ENCODE measurements at places on chromosomes 13 and 19.

- DNase-seq: no peak
These were observed 173.8 kb upstream of the SOX1 start for GRCh38 chr13:111893071-111893606.

- DNase-seq: no peak
These were observed 66.3 kb downstream of the IRS2 start for GRCh38 chr13:109719962-109720646.

- no peak for DNase-seq
These were observed 92.6 kb downstream of the OLFM4 start for GRCh38 chr13:53121131-53121773.

GRCh38 chr13:84655677-84656076 is 773.4 kb upstream of the SLITRK1 start:
- no peak for DNase-seq

DNA sequence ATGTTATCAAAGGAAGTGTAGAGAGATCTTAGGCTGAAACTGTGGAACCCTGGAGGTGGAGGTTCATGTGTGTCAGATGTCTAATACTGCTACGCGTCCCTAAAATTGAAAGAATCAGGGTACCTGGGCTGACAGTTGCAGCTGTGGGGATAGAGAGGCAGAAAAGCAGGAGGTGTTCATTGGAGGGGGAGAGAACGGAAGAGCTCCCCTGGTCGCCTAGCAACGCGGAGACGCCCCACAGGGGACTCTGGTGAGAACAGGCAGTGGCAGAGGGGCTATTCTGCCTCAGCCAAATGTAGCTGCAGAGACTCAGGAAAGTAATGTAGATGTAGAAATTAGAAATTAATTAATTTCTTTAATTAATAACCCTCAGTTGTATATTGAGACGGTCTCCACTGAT is 10.1 kb upstream of the ZNF835 start:
- no peak for DNase-seq

- DNase-seq: no peak
These were observed 133.8 kb downstream of the PDS5B start for GRCh38 chr13:32720026-32720425.

DNA sequence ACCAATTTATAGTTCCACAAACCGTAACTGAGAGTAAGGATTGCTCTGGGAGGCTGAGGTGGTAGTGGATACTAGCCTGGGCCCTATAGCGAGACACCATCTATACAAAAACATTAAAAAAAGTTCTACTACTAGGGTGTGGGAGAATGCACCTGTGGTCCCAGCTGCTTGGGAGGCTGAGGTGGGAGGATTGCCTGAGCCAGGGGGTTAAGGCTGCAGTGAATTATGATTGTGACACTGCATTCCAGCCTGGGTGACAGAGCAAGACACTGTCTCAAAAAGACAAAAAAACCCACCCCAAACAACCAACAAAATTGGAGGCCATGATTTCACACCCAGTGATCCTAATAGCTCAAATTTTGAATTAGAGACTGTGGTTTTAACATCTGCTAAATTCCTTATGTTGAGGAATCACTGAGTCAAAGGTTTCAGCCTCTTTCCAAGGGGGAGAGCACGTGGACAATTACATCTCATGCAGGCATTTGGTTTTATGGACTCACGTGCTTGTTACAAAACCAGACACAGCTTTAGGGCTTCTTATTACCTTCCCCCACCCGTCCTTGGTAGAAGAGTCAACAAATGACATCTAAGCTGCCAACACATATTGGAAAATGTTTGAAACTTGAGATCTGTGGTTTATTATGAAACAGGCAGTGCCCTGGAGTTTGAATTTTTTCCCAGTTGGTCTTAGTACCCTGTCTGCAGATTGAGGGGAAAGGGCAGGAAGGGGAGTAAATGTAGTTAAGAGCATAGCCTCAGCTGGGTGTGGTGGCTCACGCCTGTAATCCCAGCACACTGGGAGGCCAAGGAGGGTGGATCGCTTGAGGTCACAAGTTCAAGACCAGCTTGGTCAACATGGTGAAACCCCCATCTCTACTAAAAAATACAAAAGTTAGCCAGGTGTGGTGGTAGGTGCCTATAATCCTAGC is 18.5 kb downstream of the CYP2A6 start:
- peak; percentile 81 for DNase-seq

DNA sequence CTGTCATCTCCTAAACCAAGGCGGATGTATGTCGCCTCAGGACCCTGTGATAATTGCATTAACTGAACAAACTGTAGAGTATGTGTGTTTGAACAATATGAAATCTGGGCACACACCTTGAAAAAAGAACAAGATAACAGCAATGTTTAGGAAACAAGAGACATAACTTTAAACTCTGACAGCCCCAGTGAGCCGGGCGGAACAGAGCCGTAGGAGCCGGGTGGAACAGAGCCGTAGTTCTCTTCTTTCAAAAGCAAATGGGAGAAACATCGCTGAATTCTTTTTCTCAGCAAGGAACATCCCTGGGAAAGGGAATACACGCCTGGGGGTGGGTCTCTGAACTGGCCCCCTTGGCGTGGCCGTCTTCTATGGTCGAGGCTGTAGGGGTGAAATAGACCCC is 31.8 kb upstream of the ZNF675 start:
- no peak for DNase-seq

DNA sequence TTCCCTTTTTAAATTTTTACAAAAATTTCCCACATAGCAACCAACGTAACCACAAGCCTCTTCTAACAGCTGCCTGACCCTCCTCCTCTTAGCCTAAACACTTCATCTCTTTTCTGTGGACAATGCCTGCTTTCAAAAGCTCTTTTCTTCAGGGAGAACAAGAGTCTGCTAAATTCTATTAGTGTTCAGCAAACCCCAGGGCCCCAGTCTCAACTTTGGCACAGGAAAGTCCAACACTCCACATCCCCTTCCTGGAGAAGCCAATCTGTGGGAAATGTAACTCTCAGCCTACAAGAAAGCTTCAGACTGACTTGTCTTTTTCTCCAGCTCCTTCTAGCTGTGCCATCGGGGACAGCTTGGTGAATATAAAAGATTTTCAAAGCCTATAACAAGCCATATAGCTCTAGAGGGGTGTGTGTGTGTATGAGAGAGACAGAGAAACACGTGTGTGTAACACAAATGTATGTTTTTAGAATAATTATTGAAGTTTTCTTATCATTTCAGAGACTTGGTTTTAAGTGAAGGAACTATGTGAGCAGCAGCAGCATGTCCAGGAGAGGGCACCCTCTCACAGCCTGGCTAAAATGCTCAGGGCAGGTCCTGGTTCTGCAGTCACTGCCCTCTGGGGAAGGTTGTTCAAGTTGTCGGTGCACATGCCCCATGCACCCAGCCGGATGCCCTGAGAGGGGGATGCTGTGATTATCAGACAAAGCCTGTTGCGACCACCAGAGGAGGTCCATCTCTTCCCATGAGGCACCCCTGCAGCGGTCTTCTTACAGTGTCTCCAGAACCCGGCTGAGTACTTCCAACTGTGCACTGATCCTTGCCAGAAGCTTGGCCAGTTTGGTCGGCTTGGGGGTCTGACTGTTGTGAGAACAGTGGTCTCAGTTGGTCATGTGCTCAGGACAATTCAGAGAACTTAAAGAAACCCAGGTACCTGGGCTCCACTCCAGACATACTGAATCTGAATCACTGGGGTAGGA is 34.4 kb downstream of the CCDC70 start:
- DNase-seq: peak; percentile 38

DNA sequence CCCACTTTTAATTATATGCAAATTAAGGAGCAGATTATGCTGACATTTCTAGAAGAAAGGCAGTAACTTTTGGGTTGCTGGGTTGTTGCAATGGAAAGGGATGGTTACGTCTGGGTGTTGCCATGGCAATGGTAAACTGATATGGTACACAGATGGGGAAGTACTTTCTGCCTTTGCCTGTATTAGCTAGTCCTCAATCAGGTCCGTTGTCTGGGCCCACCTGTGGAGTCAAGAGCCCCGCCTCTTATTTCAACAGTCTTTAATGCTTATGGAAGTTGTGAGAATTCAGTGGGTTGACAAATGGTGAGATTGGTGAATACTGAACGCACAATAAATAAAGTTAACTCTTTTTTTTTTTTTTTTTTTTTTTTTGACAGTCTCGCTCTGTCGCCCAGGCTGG is 30.6 kb upstream of the DPP9 start:
- DNase-seq: no peak

DNA sequence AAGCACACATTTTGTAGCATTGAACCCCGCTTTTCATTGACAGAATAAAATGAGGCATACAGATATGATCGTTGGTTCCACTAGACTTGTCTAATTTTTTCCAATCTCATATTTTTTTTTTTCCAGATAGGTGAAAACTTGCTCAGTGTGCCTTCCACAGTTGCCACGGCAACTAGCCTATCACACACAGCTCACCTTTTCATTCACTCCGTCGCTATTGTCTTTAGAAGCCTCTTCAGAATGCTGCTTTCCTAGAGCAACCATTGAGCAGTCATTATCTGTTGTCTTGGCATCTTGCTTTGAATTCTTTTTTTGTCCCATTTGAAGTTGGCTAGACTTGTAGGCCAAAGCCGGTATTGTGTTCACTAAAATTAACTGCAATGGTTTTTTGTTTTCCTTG is 37.7 kb upstream of the ESD start:
- DNase-seq: no peak

- no peak for DNase-seq
These were observed 7.6 kb downstream of the F7 start for GRCh38 chr13:113112893-113113845.

GRCh38 chr13:33453936-33454335 is 168.4 kb upstream of the STARD13 start:
- DNase-seq: no peak

DNA sequence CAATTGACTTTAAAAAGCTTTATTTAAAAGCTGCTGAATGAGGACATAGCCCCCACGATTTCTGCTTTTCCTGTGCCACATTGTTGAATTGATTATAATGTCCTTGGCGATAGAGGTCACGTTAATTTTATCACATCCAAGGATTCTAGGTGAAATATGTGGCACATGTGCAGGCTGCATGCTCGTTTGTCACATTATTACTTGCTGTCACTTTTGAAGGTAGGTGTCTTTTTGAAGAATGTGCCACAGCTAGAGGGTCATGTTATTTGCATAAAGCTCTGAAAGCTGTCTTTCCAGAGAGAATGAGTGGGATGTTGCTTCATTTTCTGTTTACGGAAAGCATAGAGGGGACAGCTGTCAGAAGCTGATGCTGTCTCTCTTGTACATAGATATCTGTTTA is 927.6 kb upstream of the ATXN8OS start:
- no peak for DNase-seq

- peak; percentile 94 for DNase-seq
These were observed 2.0 kb downstream of the ITPKC start for GRCh38 chr19:40718774-40719391.

- peak; percentile 79 for DNase-seq
These were observed 136.8 kb downstream of the DCLK1 start for GRCh38 chr13:35994131-35994966.

DNA sequence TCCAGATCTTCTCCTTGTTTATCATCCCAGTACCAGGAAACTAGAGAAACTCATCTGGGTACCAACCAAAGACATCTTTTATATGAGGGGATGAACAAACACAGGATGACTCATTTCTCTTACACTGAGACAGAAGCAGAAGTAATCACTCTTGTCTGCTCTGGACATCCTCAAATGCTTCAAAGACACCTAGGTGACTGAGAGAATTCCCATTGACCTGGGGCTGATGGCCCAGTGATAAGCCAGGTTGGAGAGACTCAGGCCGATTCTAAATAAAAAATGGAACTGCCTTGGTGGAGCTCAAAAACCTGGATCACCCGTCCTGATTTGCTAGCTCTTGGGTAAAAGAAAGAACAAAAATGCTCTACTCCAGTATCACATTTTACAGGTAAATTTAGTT is 182.2 kb downstream of the ZNF486 start:
- DNase-seq: no peak

- peak; percentile 15 for DNase-seq
These were observed 141.3 kb downstream of the STOML3 start for GRCh38 chr13:38849315-38849714.

DNA sequence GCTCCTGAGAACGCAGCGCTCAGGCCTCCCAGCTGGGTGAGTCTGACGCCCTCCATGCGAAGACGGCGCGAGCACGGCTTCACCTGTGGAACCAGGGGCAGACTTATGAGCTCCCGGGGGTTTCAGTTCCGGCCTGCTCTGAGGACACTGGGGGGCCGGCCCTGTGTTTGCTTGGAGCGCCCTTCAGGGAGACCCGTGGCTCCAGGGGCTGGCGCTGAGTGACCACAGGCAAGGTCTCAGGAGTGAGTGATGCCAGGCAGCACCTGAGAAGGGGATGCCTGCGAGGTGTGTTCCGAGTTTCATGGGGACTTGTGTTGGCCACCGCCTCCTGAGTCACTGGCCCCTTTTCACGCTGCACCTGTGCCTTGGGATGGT is 4.5 kb downstream of the MCF2L start:
- DNase-seq: no peak

GRCh38 chr19:49682274-49682673 is 5.2 kb downstream of the PRMT1 start:
- DNase-seq: no peak

GRCh38 chr13:27607125-27607524 is 13.2 kb downstream of the LNX2 start:
- DNase-seq: peak; percentile 68

DNA sequence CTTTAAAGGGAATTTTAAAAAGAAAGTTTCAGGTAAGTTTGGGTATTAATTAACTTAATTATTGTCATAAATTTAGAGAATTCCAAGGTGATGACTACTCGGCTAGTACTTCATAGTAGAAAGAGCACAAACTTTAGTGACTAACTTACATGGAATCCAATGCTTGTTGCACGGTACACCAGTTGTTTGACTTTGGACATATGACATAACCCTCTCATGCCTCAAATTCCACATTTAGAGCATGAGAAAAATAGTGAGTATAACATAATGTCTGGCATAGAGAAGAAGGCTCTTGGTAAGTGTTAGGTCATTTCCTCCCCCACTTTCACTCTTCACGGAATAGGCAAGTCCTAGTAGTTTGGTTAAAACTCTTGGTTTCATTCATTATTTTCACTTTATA is 1249.4 kb upstream of the SLC10A2 start:
- DNase-seq: peak; percentile 84

DNA sequence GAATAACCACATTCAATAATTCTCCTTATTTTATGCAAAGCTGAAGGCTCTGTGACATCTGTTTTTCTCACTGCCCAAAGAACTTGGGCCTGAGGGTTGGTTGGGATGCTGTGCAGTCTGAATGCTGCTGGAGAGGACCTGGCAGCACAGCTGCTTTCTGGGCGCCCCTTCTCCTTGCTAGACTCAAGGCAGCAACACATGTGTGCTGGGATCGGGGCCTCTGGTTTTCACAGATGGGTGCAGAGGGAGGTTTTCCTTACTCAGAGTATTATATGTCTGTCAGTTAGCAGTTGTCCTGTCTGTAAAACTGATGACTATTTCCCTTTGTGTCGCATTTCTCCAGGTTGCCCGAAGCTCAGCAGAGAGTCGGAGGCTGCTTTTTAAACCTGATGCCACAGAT is 53.2 kb upstream of the TEX29 start:
- no peak for DNase-seq

DNA sequence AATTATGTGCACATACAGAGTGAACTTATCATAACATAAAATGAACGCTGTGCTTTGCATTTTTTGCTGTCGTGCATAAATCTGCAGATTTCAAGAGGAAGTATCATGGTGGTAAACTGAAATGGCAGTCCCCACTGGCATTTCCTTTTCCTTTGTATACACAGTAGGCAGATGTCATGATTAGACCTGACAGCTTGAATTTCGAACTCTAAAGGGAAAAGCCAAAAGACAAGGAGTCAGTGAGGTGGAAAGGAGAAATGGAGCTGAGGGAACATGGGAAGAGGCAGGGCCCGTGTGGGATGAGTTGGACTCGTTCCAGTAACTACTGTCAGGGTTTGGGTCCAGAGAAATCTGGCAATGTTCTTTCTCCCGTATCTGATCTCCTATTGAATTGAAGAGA is 454.1 kb upstream of the SGCG start:
- DNase-seq: no peak

GRCh38 chr13:23985060-23985459 is 87.8 kb upstream of the C1QTNF9B start:
- DNase-seq: peak; percentile 26
